ENCODE measurements at places on chromosomes 13 and 19.

DNA sequence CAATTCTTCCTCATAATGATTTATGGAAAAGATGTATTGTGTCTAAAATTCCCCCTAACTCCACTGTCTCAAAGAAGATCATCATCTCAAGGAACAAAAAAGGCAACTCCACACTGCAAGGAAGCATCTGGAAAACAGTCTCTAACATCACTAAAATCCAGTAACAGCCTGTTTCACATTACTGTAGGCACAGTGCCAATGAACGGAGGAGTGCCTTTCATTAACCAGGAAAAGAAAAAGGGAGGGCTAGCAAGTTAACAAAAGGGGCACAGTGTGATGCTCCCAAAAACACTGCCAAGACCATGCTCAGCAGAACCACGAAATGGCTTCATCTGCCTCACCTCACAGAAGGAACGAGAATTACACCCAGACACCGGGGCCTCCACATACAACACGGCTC is 8.5 kb downstream of the TMTC4 start:
- no peak for DNase-seq

GRCh38 chr19:28201462-28201943 is 1011.4 kb downstream of the UQCRFS1 start:
- DNase-seq = no peak

DNA sequence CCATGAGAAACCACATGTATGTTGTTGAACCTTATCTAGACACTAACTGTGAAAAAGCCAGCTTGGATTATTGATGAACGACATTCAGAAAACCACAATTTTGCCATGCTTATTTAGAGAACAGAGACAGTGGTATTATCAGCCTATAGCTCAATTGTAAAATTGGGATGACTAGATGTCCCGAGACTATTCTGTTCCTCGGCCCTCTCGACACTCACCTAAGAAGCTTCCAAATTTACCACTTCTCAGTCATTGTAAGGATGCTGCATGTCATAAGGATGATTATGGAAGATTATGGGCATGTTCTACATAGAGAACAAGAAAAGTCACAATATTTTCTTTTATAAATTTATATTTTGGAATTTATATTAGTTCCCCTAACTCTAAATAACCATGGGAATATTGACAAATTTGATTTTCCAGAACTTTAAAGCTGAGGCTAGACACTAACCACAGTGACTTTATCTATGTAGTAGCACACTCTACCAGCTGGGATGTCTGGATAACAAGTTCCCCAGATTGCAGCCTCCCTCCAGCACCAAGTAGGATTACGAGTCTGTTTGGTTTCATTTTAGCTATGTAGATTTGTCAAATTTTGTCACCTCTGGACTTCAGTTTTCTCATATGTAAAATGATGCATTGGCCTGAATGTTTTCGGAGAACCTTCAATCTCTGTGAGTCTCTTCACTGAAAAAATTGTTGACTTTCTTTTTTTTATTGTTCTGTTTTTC is 513.6 kb downstream of the IRS2 start:
- no peak for DNase-seq

GRCh38 chr13:85362980-85363379 is 436.2 kb downstream of the SLITRK6 start:
- no peak for DNase-seq

- DNase-seq = no peak
Measured at GRCh38 chr13:19658831-19659230, 25.4 kb downstream of the MPHOSPH8 start.

DNA sequence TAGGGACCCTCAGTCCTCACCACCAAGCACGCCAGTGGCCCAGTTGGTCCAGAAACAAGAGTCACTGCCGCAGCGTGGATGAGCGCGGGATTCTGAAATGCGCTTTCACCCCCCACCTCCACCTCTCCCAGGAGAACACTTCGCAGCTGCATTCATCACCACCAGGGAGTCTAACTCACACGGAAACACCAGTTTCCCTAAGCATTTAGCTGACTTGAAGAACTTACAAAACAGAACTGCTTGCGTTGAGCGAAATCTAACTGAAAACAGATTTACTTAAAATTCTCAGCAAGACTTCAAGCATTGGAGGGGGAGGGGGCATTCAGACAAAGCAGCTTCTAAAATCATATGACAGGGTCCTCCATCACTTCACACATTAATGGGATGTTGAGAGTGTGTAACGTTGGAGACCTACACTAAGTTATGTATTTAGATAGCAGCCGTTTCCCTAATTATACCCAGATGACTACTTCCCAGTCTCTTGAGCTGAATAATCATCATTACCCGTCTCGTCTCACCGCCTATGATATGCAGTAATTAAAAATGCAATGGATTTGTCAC is 258.2 kb upstream of the IRS2 start:
- DNase-seq = no peak

DNA sequence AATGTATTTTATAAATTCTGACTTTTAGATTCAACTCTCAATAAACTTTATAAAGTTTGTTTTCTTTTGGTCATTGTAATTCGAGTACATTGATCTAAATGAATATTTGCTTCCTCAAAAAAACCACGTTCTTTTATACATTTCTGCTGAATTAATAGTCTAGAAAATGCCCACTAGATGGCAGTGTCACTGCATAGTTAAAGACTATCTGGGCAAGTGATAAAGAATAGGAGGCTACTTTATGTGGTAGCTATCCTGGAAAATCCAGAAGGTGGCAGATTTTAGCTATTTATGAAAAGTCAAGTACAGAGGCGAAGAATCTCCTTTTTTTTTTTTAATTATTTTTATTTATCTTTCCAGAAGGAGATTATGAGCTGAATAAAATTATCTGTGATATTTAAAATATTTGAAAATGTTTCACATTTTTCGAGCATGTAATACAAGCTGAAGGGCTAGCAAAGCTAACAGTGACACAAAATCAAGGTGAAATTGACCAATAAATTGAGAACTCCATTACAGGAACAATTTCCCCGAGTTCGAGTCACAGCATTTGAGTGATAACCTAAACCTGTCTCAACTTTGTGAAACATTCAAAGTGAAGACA is 221.8 kb downstream of the OLFM4 start:
- DNase-seq = peak; percentile 80

DNA sequence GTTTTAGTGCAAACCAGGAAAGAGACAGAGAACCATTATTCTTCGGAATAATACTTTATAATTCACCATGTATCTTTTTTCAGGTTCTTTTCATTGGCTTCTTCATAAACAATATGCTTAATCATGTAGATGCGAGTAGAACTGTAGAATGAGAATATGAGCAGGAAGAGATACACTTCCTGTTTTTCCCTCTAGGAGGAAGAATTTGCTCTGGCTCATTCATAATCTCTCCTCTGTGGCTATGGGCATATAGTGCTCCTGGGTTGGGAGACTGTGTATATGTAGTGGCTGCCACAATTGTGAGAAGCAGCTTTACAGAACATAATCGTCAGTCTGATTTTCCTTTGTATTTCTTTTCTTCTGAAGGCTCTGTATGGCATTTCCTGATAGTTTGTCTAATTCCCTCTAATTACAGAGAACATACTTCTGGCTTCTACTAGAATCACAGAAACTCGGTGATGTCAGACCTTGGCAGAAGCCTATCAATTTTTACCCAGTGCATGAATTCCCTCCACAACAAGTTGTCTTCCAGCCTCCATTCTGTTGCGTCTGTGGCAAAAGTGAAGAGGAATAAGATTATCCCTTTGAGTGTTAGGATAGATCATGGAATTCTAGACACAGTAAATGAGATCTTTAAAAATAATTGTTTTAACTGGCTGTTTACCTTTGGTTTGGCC is 2.9 kb upstream of the DCLK1 start:
- DNase-seq = no peak

GRCh38 chr13:74574964-74575728 is 440.9 kb upstream of the KLF12 start:
- no peak for DNase-seq

DNA sequence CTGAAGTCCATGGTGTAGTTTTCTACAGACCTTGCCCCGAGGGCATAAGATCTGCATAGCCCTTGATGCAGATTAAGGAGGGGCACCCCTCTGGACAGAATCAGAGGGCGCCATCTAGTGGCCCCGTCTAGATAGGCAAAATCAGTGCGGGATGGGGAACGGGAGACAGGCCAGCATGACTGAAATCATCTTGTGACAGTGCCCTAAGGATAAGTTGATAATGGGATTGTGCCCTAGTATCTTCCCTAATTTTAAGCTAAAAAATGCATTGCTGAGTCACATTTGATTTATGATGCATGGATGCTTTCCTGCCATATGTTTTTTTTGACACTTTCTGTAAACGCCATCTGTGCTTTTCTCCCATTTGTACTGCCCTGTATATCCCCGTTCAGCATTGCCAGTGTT is 19.0 kb upstream of the GPI start:
- DNase-seq = no peak

DNA sequence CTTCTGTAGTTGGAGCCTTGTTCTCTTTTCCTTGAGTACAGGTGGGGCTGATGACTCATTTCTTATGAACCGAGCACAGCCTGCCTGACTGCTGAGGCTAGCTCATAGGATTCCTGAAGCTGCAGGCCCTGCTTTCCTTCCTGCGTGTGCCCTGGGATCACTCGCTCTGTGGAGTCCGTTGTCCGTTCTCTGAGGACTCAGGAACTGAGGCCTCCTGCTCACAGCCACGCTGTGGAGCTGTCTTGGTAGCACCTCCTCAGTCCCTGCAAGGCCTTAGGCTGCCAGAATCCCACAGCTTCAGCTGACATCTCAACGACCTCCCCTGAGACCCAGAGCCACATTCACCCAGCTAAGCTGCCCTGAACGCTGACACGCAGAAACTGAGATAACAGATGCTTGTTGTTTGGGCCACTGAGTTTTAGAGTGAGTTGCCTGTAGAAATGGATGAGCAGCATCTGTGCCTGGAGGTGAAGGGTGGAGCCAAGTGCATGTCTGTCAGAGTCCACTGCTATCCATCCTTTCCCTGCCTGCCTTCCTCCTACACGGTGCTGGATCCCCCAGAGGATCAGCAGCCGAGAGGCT is 72.9 kb downstream of the ARHGEF7 start:
- no peak for DNase-seq

GRCh38 chr19:46746281-46747057 is at the start of gene STRN4:
Gene STRN4, minus strand, starts transcription at chr19:46746450. Its CDS starts 20 bp downstream, at chr19:46746430.
- DNase-seq = peak; percentile 47

DNA sequence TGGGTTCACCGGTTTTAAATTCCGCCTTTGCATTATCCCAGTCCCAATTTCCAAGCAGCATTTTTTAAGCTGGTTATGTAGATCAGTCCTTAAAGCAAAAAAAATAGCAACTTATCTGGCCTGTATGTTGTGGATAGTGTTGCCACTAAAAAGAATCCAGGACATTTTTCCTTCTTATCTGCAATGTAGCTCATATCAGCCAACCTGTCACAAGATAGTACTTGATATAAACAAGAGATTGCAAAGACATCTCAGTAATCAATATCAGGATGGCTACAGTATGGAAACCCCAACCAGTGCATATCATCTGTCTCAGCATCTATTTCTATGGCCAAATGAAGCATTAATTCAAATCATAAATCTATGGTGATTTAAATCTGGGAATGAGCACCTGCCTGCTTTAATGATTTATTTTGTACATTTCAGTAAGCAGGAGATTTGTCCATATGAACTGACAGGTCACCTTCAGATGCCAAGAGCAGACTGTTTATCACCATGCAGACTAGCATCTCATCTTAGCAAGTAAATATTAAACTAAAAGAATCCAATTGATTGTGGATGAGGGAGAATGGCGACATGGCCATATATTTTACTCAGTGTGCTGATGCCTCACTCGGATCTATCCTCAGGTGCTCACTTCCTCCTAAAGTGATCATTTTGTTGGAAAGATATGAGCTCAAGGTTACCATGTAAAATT is 240.4 kb downstream of the DACH1 start:
- no peak for DNase-seq

DNA sequence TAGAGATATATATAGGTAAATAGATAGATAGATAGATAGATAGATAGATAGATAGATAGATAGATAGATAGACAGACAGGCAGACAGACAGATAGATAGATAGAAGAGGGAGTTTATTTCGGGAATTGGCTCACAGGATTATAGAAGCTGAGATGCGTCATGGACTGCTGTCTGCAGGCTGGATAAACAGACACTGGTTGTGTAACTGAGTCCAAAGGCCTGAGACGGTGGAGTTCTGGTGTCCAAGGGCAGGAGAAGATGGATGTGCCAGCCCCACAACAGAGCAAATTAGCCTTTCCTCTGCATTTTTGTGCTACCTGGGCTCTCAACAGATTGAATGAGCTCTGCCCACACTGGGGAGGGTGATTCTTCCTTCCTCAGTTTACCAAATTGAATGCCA is 2.7 kb downstream of the CYP4F3 start:
- no peak for DNase-seq

- DNase-seq = no peak
Measured at GRCh38 chr13:52001120-52001731, 10.0 kb downstream of the ATP7B start.

DNA sequence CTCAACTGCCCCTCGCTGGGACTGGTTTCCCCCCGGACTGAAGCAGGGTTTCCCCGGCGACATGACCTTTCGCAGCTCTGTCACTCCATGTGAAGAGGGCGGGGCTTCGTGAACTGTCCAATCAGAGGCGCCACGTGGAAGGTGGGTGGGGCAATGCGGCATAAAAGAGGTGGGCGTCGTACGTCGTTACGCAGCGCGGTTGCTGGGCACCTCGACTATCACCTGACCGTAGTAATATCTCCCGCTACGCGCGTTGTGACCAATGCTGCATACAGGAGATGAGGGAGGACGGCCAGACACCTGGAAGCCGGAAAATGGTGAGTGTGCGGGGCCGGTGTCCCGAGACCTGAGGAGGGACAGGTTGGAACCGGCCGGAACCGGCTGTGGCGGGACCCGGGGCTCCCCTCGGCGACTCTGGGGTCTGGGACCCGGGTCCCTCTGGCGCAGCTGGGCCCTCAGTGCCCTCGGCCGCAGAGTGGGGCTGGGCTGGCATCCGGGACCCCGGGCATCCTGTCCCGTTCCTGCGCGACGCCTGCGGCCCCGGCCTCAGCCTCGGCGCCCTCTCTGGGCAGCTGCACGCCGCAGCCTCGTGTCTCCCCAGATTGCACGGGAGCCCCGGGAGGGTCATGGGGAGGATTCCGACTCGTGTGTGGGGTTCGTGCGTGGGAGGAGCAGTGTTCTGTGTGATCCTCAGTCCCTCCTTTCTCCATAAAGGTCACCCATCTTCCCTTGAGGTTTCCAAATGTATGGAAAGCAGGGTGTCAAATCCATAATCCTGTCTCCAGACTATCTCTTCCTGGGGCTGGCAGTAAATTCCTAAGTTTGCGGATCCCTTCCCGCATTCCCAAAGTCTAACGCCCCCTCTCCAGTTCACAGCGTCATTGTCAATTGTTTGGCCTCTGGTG is 32.2 kb downstream of the ZNF136 start:
- DNase-seq = peak; percentile 53

DNA sequence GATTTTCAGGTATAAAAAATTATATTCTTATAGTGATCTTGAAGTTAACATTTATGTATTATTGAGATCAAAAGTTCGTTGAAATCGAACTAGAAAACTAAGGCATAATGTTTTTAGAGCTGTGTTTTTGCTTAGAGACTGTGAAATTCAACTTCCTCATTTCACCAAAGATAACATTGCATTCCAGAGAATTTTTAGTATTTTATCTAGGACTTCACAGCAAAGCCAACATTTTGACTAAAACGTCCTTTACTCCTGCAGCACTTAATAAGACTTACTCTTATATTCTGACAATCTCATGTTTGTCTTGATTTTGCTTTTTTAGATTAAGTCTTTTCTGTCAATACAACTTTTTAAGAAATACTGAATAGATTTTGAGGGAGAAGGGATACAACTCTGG is 4.7 kb downstream of the KCTD4 start:
- DNase-seq = no peak
